ENCODE measurements at places on chromosomes 11 and 22.
A peak's percentile ranks its signal among the peaks of the same experiment; 100 is the strongest.

- DNase-seq: no peak
Measured at GRCh38 chr11:3104961-3105790, 48.0 kb upstream of the CARS1 start.

- no peak for DNase-seq
Measured at GRCh38 chr11:28900427-28900826, 792.2 kb downstream of the METTL15 start.

DNA sequence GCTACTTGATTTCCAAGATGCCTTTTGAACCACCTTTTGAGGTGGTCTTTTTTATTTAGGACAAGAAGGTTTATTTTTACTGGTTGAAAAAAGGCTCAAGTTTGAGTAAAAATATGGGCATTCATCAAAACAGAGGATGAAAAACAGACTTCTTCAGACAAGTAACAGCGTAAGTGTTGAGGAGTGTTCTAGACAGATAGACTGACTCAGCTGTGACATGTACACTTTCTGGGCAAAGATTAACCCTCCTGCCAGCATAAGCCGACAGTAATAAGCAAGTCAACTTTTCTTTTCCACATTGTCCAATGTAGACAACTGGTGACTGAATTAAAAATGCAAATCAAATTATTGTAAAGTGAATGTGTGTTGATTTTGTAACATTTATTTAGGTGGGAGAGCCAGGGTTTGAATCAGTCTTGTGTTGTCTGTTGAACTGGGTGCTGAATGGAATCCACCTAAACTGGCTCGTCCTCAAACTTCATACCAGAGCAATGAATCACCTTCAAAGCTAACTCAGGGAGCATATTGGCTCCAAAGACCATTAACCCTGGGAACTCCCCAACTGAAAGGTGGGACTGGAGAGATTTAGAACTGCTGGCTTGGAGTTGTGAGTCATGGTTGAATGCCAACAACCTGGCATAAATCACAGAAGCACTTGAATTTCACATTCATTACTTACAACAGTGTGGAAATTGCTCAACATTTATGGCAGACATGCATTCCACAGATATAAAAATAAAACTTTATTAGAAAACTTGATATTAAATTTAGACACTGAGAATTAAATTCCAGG is 377.0 kb downstream of the ETS1 start:
- DNase-seq: peak; percentile 100

GRCh38 chr11:86726118-86726753 is 53.8 kb upstream of the ME3 start:
- peak; percentile 92 for DNase-seq

DNA sequence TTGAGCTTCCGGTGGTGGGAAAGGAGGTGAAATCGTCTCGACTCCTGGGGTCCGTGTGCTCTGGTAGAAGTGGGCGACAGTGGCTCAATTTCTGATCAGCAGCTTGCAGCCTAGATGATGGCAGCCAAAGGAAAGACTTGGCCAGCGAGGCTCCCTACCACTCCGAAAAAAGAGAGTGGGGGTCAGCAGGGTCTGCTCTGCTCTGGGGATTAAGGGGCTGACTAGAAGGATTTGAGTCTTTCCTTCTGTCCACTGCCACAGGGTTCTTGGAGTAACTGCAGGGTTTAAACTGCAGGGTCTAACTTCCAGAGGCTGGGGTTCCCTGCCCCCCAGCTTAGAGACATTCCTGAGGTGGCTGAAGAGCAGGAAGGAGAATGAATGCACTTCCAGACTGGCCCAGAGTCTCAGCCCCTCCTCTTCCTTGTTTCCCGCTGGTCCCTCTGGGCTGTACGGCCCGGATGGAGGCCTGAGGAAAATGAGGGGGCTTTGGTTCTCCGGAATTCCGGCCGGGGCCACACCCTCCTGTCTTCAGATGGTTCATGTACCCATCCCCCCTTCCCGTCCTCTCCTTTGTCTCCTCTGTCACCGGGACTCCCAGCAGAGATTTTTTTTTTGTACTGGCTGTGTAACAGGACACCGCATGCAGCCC is 907 bp downstream of the SERPINH1 start:
- DNase-seq: peak; percentile 70

DNA sequence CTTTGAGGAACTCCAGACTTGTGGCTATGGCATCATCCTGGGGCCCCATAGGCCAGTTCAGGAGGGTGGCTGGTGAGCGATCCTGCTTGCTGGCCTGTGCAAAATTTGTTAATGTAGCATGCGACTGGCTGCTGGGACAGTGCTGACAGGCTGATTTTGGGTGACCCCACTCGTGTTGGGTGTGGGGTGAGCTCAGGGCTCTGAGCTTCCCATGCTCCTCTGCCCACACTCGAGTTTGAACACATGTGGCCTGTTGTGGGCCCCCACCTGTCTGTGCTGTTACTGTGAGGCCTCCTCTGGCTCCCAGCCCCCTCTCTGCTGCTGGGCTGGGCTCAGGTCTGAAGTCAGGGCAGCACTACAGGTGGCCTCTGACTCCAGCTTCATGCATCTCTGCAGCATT is 64.4 kb upstream of the MYEOV start:
- DNase-seq: no peak

GRCh38 chr11:133983660-133984316 is 27.0 kb upstream of the IGSF9B start:
- no peak for DNase-seq

DNA sequence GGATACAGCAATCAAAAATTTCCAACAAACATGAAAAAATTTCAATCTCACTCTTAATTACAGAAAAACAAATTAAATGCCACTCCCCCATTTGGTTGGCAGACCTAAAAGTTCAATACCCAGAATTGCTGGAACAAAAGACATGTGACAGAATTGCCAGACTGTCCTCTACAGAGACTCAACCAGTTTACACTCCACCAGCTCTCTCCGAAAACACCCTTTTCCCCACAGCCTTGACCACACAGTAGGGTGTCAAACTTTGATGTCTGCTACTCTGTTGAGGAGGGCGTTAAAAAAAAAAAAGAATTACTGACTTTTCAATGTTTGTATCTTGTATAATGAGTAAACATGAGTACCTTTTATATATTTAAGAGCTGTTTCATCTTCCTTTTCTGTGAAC is 44.7 kb upstream of the YPEL1 start:
- DNase-seq: no peak

DNA sequence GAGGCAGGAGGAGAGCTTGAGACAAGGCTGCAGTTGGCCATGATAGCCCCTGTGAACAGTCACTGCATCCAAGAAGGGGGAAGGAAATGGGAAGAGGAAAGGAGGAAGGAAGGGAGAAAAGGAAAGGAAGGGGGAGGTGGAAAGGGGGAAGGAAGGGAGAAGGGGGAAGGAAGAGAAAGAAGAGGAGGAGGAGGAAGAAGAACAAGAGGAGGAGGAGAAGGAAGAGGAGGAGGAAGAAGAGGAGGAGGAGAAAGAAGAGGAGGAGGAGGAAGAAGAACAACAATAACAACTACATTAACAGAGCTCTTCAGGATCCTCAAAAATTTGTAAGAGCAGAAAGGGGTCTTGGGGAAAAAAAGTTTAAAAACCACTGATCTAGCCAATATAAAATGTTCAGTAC is 5.2 kb downstream of the RAB6A start:
- DNase-seq: no peak

DNA sequence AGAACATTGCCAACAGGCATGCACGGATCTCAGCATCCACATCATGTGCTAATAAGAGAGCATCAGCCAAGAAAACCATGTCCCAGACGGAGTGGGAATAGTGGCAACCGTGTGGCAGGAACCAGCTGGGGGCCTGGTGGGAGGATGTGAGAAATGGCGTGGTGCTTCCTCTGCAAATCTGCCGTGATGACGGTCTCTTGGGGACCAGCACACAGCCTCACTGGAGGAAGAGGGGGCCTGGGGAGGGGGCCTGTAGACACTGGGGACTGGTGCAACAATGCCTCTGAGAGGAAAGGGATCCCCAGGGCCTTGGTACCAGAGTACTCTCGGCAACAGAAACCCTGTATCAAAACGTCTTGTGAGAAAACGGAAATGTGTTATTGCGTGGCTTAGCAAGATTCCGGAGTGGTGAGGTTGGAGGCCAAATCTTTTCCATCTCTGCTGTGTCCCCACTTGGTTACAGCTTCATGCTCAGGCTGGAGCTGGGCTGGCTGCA is 154.3 kb upstream of the TBCEL start:
- no peak for DNase-seq

DNA sequence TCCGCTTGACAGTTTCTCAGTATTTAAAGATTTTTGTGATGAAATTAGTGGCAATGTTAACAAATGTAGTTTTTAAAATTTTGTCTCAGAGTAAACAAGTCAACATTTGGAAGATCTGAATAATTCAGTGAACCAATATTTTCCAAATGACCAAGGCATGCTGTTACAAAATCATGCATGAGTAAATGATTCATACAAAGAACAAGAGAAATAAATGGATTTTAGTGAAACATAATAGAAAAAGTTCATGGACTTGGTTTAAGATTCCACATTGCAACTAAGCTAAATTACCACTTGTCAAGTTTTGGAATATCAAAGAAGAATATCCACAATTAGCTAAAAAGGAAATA is 125.7 kb upstream of the SNX19 start:
- no peak for DNase-seq

GRCh38 chr11:5065027-5065426 is 4.3 kb upstream of the OR52E1 start:
- DNase-seq: no peak

- no peak for DNase-seq
Measured at GRCh38 chr22:20646415-20646814, 127.5 kb upstream of the SERPIND1 start.

DNA sequence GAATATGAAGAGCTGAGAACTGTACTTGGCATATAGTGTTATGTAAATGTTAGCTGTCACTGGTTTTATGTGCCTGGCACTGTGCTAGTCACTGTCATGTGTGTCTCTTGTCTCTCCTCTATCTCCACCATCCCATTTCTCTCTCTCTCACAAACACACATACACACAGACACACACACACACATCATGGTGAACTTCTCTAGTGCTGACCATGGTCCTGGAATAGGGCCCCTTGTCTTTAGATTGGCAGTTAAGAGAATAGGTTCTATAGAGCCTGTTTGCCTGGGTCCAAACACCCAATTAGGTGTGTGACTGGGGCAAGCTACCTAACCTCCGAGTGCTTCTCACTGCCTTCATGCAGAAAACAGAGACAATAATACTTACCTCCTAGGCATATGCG is 109.7 kb upstream of the NARS2 start:
- DNase-seq: no peak

DNA sequence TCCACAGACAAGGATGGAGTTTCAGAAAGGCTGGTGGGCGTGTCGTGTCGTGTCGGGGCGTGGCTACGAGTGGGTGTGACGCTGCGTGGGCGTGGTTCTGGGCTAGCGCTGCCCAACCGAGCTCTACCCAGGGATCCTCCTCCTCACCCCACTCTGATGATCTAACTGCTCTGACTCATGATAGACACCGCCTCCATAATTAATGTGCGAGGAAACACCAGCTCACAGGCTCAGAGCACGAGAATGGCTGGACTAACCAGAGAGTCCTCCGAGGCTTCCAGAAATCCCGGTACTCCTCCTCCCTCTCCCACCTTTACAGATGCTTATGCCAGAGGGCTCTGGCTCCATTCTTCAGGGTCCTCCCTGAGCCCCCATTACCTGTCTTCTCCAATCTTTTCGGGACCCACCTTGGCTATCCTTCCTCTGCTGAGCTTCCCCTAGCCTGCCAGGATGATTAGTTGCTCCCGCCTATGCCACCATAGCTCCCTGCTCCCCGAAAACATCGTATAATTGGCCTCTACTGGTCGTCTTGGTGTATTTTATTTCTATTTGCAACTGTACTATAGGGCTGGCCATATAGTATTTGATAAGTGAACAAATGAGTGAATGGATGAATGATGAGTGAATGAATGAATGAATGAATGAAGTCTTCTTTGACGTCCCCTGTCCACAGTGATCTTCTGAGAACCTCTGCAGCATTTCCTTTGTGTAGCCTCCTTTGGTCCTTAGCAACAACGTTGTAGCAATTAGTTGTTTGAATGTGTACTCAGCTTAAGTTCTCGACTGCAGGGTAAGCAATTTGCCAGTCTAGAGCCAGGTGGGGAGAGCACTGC is 21.7 kb downstream of the TMPRSS13 start:
- peak; percentile 96 for DNase-seq

GRCh38 chr11:19976281-19976941 is 183.9 kb downstream of the DBX1 start:
- no peak for DNase-seq

- no peak for DNase-seq
Measured at GRCh38 chr11:98365190-98365589, 655.6 kb upstream of the CNTN5 start.

DNA sequence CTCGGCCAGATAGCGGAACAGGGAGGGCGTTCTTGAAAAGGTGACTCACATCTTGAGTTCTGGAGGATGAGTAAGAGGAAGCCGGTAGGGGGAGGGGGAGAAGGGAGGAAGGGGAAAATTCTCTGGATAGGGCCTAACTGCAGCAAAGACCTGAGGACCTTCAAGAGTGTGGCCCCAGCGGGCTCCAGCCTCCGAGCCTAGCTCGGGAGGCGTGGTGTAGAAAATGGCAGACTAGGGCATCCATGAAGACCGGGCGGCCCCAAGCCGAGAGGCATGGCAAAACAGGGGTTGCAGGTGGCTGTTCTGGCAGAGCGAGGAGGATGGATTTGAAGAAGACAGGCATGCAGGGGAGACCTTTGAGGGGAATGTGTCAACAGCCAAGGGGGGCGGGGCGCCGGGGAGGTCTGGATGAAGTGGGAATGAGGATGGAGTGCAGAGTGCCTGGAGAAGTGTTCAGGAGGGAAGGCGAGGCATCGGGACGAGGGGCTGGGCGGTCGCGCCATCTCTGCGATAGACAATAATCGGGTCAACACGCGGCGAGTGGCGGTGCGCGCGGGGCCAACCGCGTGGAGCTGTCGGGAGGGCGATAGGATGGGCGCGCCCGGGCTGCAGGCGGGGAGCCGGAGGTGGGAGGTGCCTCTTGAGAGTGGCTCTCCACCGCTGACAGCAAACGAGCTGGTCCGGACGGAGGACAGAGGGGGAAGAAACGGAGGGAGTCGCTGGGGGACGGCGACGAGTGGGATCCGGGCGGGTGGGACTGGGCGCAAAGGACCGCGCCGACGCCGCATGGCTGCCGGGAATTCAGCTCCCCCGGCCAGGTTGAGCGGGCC is 40.0 kb upstream of the CREB3L1 start:
- peak; percentile 87 for DNase-seq

DNA sequence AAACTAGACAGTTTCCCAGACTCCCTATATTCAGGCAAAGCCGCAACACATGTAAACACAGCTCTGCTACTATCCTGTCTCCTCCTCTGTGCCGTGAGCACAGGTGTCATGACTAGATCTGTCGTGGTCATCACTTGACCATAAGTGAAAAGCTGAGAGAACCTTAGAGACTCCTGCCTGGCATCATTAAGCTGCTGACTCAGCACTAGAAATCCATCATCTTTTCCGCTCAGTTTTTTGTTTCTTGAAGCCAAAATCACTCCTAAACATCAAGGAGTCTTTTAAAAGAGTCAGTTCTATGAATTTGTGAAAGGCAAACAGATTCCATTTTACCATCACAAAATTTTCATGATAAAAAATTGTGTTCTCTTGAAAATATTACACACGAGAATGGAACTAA is 102.5 kb upstream of the TP53AIP1 start:
- DNase-seq: no peak

All from NCI-H226 (cell line).